ENCODE measurements at places on chromosomes 5 and 9.

GRCh38 chr5:157670662-157671591, at the start of gene C5orf52:
Gene C5orf52, plus strand, starts transcription at chr5:157671533. Its CDS starts 82 bp downstream, at chr5:157671615.
- DNase-seq = no peak

GRCh38 chr9:87498811-87499360, 1.2 kb downstream of the DAPK1 start:
- DNase-seq = no peak

DNA sequence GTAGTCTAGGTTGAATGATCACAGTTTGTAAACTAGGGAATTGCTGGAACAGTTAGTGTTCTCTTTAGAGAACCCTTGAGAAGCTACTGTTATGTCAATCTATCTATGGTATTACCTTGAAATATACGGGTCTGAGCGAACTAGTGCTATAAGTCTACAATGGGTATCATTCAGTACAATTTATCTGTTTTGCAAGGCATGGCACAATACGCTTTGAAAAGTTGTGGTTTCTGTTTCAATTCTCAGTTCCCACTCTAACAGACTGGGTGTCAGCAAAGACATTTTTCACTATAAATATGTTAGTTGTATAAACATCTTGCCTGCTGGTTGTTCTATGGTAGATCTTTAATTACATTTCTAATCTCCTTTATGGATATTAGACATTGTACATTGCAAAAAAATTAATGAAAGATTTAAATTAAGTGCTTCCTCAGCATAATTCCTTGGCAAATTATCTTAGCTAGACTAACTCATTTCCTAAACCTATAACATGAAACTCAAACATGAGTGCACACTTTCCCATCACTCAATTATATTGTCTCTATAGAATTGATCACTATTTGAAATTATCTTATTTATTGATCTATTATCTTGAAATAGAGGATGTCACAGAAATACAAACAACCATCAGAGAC, 24.9 kb upstream of the SLCO6A1 start:
- DNase-seq = no peak

- DNase-seq = no peak
Observed at GRCh38 chr9:86549920-86550319, 195.7 kb upstream of the TUT7 start.

DNA sequence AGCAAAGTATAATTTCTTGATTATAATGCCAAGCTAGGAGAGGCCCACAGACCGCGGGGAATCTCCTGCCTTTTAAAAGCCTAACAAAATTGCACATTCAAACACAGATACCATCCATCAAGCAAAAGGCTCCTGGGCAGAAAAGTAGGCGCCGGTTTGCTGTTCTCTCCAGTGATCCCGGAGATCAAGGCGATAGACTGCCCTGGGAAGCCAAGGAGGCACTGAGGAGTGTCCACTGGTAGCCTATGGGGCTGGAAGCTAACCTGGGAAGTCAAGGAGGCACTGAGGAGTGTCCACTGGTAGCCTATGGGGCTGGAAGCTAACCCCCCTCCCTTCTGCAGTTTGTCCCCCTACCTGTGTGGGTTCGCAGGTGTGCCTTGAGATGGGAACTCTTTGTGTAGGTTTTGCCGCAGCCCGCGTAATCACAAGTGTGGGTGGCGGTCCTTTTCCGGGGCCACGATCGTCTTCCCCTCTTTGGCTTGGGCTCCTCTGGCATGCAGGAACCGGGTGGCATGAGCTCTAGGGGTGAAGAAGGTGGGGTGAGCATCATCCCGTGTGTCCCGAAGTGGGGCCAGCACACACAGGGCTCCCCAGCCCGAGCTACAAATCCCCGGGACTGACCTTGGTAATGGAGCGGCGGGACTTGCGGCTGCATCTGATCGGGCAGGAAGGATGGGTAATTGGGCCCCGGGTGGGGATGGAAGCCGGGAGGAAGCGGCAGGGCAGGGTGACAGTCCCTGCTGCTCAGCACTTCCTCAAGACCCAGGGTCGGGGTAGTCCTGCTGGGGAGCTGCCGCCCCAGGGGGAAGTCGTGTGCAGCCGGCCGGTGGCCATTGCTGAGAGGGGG, 2.7 kb downstream of the KLF4 start:
- DNase-seq = no peak

DNA sequence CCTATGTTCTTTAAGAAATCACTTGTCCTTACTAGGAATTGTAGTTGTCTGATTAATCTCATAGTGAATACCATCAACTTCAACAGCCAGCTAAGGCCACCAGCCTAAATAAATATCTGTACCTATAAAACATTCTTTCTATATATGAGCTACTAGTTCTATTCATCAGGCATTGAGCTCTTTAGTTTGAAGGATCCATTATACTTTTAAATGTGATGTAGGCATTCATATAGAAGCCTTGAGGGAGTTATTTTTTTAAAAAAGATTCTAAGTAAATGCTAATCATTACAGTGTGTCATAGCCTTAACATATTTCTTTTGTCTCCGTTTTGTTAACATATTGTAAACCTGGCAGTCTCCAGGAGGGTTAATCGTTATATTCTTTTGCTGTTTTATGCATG, 838.3 kb downstream of the PTPRD start:
- DNase-seq = no peak

DNA sequence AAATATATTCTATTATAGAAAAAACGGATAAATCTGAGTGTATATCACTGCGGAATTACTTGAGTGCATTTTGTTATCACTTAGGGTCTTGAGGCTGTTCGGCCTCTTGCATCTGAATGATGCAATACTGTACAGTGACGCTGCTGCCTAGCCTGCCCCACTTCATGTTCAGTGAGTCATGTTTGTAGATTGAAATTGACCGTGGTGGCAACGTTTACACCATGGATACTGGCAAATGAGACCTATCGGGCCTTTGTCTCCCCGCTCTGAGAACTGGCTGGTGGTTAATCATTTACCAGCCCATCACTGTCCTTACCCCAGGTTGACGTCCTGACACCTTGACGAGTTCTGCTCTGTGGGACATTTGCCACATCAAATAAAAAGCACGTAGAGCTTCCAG, 510.1 kb upstream of the ADAMTS16 start:
- no peak for DNase-seq

GRCh38 chr9:109072133-109072692, 47.5 kb downstream of the TMEM245 start:
- no peak for DNase-seq

DNA sequence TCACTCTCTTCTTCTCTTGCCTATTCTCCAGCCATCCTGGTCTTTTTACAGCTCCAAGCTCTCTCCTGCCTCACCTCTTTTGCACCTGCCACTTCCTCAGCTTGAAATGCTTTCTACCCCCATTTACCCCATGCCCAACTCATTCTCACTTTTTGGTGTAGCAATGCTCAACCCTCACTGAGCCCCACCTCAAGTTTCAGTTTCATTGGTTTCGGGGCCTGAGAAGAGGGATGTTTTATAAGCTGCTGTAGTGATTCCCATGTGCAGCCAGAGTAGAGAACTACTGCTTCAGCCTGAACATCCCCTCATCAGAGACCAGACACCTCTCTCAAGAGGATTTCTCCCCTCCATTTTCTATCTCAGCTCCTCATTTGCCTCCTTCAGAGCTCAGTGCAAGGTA, 45.2 kb upstream of the FYB1 start:
- DNase-seq = no peak

- no peak for DNase-seq
Observed at GRCh38 chr5:148690945-148691344, 36.6 kb upstream of the HTR4 start.

DNA sequence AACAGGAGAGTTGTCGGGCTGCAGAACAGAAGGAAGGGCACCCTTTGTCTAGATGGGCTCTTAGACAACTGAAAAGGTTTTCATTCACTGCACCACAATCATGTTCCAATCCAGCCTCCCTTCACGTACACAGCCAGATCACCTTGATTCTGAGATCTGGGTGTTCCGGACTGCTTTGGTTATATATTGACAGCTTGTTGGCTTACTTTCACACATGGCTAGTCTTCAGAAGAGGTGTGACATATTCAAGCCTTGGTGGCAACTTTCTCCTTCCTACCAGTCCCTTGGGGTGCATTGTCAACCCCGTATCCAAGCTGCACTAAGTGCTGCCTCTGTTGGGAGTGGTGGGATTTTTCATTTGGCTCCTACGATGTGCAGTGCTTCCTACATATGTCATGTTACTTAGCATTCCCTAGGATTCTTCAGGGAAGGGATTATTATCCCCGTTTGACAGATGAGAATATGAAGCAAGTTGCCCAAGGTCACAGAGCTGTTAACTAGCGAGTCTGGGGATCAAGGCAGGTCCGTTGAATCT, 100.6 kb downstream of the LIFR start:
- DNase-seq = no peak

- DNase-seq = no peak
Observed at GRCh38 chr5:111641533-111642233, 115.3 kb downstream of the NREP start.

DNA sequence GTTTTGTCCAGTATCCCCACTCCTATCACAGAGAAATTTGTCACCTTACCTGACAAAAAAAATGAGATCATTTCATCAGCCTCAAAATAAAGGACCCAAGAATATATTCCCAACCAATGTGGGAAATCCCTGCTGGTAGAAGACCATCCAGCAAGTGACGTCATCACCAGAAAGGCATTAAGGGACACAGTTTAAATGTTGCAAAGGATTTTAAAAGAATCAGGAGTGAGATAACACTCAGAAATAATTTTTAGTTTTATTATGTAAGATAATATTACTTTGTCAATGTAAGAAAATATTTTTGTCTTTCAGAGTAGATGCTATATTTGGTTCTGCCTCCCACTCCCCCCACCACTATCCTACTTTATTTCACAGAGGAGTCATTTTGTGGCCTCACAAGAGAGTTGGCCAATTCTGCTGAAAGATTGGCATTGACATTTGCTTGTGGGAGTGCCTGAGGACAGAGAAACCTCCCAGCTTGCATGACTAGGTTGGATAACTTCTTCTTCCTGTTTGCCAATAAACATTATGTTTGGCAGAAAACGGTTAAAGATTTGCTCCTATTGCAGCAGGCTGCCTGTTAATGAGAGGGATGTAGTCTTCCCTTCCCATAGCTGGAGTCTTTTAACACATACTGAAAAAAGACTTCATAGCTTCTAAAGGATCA, 288.6 kb upstream of the DAB2 start:
- no peak for DNase-seq

DNA sequence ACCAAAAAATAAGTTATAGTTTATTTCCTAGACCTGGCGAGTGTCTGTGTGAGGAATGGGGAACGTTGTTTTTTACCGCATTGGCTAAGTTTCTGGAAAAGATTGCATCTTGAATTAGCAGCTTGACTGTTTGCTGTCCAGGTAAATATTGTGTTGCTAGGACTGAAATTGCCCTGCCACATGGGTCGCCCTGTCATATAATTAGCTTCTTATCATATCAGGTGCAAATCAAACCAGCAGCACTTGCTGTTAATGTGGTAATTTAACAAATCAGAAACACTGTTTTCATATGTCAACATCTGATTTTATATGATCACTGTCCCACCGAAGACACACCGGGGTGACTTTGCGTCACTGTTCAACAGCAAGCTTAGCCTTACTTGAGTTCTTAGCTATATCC, 63.7 kb upstream of the ZNF622 start:
- DNase-seq = no peak

DNA sequence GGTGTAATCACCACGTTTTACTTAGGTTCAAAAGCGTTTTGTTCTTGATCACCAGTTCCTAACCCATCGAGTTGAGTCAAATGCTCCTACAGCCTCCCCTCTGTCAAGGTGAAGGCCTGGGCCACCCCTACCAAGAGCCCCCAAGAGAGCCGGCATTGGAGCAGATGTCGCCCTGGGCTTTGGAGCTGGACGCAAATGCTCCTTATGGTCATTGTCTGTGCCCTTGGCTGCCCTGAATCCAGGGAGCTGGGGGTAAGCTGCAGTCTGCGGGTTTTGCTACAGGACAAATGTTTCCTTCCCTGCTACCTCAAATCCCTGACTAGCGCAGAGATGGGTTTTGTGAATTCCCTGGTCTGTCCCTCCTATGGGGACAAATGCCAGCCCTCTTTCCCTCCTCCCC, 4.9 kb downstream of the RNF183 start:
- DNase-seq = no peak

DNA sequence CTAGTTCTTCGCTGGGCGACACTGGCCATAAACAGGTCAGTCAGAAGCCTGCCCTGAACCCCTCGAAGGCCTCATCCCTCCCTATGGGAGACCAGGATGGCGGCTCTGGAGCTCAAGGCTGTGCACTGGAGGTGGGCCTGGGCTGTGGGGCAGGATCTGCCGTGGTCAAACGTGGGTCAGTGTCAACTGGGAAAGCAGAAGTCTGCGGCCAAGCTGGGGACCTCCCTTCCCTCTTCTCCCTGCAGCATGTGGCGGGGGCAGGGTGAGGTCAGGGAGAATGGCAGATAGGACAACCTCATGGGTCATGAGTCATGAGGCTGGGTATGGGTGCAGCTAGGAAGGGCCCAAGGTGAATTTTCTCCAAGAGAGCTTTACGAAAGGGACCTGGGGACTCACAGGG, 132.9 kb downstream of the RXRA start:
- no peak for DNase-seq

DNA sequence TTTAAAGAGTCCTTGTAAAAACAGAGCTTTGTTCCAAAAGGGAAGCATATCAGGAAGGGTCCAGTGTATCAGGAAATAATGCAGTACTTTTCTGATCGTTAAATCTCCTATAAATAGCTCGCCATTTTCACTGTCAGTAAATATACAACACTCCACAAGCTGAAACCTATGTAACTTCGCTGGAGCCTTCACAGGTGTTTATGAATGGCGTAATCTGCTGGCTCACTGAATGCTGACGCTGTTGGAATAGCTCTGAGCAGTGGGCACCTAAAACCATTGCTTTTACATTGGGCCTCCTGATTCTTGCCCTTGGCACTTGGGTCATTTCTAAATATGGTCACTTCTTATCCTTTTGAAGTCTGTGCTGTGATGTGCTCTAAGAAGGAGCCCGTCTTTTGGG, 4.3 kb downstream of the SHC3 start:
- DNase-seq = no peak

- DNase-seq = no peak
Observed at GRCh38 chr5:119037496-119038215, 33.2 kb upstream of the DMXL1 start.

GRCh38 chr9:131622523-131622922, 77.2 kb downstream of the PRRT1B start:
- DNase-seq = no peak

GRCh38 chr9:79768194-79768593, 196.4 kb downstream of the TLE4 start:
- no peak for DNase-seq

DNA sequence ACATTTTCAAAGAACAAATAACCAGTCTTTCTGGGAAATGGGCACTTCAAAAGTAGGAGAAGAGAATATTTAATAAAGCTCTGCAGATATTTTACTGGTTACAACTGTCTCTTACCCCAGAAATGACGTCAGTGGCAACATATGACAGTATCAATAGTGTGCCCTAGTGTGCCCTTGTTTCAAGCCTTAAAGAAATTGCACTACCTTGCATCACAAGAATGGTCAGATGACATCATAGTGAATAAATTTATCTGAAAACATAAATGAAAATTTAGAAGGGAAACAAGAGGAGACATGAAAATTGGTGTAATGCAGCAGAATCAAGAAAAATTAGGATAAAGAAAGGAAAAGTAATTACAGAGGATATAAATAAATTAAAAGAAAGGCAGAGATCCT, 176.7 kb downstream of the GNAQ start:
- DNase-seq = no peak

Data from NCI-H2171 (cell line).